CD4-positive, alpha-beta T cell treated with Interleukin-6 at 100 ng/mL for 8 hours (primary cell): ENCODE measurements at places on chromosomes 3 and 15.

- no peak for DNase-seq
Observed at GRCh38 chr15:83533410-83533962, 86.3 kb downstream of the SH3GL3 start.

- no peak for DNase-seq
Observed at GRCh38 chr3:13457593-13457992, 22.5 kb upstream of the HDAC11 start.

DNA sequence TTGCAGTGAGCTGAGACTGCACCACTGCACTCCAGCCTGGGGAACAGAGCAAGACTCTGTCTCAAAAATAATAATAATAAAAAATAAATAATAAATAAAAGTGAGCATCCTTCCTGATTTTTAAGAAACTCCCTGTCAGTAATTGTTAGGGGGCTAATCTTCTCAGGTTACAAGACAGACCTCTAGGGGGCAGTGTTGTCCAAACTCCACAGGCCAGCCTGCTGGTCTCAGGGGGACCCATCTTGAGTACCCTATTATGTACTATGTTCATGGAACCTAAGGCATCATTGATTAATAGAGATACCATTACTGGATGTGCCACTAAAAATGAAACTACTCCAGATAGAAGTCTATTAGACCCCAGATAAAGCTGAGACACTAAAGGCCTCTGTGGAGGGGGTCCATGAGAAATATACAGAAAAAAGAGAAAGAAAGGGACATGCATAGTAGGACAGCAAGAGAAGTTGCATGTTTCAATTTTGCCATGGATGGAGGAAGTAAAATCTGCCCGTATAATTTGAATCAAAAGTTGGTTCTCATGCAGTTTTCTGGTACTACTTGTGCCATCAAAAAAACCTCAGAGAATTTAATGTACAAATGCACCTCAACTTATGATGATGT lies 85.5 kb upstream of the CDV3 start:
- peak; percentile 66 for DNase-seq

- DNase-seq, result no peak
Observed at GRCh38 chr3:52341123-52341522, 25.0 kb downstream of the DNAH1 start.

GRCh38 chr3:152662157-152662556 lies 172.8 kb upstream of the P2RY1 start:
- no peak for DNase-seq

GRCh38 chr3:153621953-153622352 lies 459.9 kb downstream of the RAP2B start:
- peak; percentile 47 for DNase-seq

DNA sequence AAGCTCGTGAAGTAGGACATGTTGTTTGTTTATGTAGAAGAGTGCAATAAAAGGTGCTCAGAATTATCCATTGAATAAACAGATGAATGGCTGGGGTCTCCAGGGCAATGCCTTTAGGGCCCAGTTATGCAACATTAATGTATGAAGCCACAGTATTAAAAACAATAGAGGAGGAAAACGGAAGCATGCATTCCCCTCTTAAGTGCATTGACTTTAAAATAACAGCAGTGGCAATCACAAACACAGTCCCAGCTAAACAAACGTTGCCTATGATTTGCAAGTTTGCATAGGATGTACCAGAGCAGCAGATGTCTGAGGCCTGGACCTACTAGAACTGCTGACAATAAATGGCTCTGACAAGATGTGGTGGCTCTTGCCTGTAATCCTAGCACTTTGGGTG lies 60.6 kb upstream of the GCNT3 start:
- no peak for DNase-seq

- no peak for DNase-seq
Observed at GRCh38 chr15:82045179-82045891, 483 bp downstream of the MEX3B start.

DNA sequence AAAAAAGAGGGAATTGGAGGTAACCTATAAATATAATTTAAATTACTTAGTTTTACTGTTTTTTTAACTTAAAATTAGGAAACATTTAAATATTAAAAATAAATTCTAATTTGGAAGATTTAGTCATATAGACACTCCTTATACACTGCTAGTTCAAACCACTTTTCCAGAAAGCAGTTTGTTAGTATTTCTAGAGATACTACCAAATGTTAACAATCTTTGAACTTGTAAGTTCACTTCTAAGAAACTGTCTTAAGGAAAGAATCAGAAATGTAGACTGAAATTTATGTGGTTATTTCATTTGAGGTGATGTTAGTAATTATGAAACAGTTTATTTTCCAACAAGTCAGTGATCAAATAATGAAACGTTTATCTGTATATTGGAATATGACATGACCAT lies 22.7 kb downstream of the CTDSPL2 start:
- DNase-seq, result no peak

- DNase-seq, result no peak
Observed at GRCh38 chr15:31403606-31404005, 77.0 kb downstream of the KLF13 start.

DNA sequence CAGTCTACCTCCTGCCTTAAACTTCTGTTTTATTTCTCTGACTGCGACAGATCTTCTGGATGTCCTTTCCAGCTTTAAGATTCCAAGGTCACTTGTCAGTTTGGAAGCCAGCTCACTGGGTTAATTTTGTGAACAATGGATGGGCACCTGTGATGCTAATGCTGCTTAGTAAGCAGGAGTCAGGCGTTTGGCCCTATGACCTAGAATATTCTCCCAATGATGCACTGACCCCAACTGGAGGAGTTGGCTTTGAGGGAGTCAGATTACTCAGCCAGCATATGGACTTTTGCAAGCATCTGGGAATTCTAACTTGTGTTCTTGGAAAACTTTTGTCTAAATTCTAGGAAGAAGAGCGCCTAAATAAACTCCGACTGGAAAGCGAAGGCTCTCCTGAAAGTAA lies 28.1 kb downstream of the HACD3 start:
- DNase-seq, result no peak

- DNase-seq, result no peak
Observed at GRCh38 chr3:125160606-125161371, 51.8 kb downstream of the SLC12A8 start.

GRCh38 chr3:124919756-124920155 lies 14.8 kb downstream of the MUC13 start:
- DNase-seq, result no peak

GRCh38 chr3:152671446-152672319 lies 163.2 kb upstream of the P2RY1 start:
- DNase-seq, result no peak

- no peak for DNase-seq
Observed at GRCh38 chr3:8610951-8611350, 33.6 kb downstream of the SSUH2 start.

GRCh38 chr3:78183906-78184599 lies 1144.2 kb downstream of the ROBO2 start:
- no peak for DNase-seq

GRCh38 chr3:44561076-44561475 lies 6.1 kb downstream of the ZKSCAN7 start:
- no peak for DNase-seq

GRCh38 chr3:16273867-16274266 lies 8.9 kb downstream of the OXNAD1 start:
- no peak for DNase-seq

DNA sequence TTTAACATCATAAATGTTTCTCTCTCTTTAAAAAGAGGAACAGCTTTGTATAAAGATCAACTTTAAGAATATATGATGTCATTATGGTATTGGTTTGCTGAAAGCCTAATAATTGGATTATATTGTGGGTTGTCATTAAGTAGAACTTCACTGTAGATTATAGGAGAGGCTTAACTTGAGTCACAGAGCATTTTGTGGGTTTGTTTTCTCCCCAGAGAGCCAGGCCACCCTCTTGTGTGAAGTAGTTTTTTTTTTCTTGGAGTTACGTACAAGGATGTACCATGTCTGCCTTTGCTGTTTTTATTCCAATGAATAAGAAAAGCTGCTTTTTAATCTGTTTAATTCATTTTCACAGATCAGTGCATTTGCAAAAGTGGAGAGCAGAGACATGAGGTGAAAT lies 354.8 kb upstream of the TBL1XR1 start:
- DNase-seq, result no peak

GRCh38 chr15:41241221-41241964 lies 10.3 kb downstream of the CHP1 start:
- no peak for DNase-seq

- DNase-seq, result no peak
Observed at GRCh38 chr15:69808756-69809155, 289.0 kb downstream of the TLE3 start.

DNA sequence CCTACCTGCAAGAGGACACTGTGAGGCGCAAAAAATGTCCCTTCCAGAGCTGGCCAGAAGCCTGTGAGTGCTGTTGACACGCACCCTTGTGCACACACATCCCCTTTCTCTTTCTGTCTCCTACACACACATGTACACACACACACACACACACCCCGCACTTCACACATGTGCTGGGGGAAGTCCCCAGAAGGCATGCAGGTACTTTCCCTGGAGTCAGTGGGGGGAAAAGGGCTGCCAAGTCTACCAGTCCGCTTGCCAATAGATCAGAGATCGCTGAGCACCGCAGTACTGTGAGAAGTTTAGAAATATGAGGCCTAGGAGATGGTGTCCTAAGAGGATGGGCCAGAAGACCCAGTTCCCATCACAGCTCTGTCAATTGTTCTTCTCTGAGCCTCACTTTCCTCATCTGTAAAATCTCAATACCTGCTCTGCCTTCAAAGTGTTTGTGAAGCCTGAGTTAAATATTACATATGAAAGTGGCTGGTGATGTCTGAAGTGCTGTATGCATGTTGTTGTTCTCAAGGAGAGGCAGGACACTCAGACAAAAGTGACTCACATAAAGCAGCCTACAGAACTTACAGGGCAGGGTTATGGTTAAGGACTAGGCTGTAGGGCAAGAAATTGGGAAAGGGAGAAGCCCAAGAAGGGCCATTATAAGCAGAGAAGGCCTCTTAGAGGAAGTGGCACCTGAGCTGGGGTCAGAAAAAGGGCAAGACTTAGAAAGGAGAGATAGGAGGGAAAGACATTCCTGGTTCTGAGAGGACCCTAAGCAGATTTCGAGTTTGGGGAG lies 6.8 kb downstream of the IL17RE start:
- DNase-seq, result no peak

DNA sequence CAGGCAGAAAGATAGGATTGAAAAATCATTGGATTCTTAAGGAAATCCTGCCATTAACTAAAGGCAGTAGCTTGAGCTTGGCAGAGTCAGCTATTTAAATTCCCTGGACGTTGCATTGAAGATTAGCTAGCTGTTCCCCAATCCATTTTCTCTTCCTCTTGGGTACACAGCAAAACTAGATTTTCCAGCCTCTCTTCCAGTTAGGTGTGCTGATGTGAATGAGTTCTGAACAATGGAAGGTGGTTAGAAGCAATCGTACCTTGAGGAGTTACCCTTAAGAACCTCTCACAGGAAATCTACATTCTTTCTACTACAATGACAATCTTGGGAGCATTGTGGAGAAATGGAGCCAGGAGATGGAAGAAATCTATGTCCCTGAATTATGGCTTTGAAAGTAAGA lies 383.2 kb upstream of the TBL1XR1 start:
- no peak for DNase-seq

GRCh38 chr3:147410526-147411237 lies 1.5 kb downstream of the ZIC1 start:
- DNase-seq, result no peak

GRCh38 chr3:59936472-59936871 lies 886.6 kb upstream of the CFAP20DC start:
- DNase-seq, result no peak

GRCh38 chr3:1699361-1699920 lies 399.2 kb upstream of the CNTN4 start:
- no peak for DNase-seq

DNA sequence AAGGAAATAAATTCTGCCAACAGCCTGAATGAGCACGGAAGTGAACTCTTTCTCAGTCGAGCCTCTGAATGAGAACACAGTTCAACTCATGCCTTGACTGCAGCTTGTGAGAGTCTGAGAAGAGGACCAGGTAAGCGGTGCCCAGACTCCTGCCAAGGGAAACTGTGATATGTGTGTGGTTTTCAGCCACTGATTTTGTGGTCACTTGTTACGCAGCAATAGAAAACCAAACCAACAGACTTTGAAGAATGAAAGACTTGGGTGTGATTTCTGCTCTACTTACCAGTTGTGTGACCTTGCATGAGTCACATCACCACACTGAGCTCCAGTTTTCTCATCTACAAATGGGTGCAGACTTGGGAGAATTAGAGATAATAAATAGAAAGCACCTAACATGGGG lies 30.6 kb upstream of the FAM107A start:
- no peak for DNase-seq

DNA sequence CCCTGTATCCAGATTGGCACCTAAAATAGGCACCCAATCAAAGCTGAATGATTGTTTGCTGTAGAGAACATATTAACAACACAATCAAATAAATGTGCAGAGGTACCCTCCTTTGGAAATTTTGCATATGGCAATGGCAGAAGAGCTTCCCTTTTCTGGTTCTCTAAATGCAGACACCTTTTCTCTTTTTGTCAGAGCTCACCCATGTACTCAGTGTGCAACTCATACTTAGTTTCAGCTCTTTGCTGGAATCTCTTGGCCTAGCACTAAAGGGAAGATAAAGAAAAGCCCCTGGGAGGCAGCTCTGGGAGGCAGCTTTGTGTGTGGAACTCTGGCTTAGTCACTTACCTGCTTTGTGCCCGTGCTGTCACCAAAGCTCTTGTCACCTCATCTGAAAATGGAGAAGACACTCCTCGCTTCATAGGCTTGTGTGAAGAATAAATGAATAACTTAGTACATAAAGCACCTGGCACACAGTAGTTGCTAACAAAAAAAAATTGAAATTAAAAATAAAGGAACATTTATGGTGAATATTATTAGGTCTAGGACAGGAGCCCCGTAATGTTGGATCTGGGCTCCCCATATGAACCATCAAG lies 28.8 kb downstream of the ST6GAL1 start:
- no peak for DNase-seq

- no peak for DNase-seq
Observed at GRCh38 chr15:53833134-53833624, 73.7 kb upstream of the WDR72 start.

DNA sequence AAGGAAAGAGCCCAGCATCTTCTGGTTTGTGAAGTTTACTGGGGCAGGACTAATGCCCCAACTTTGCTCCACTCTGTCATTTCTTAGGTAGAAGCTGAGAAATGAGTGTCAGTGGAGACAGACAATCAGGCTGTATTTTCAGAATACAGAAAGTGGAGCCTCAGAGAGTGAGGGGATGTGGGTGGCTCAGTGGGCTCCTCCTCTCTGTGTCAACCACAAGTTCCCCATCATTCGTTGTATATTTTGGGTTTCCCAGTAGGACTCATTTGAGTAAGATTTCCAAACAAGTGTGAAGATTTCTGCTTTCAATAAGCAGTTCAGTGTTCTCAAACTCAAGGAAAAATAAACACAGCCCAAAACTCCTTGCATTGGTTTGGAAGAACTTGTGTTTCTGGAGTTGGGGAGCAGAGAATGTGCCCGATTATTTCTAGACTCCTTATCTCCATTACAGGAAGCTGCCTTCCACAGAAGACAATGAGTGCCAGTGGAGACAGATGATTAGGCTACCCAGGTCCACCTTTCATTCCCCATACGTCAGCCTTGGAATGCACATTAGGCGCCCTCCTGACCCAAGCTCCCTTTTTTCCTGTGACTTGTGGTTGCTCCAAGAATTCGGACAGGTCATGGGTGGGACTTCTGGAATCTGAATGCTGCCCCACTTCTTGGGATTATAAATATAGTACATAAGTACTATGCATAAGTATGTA lies 792.1 kb upstream of the LMCD1 start:
- no peak for DNase-seq

GRCh38 chr15:28114721-28115622 lies 15.9 kb upstream of the OCA2 start:
- no peak for DNase-seq
